SK-MEL-5 (cell line): ENCODE measurements at places on chromosomes 3 and 15. TPM values are rescaled to one million over a fixed set of nuclear protein-coding genes. Genes with fewer than 3 reads are reported as not detected.

DNA sequence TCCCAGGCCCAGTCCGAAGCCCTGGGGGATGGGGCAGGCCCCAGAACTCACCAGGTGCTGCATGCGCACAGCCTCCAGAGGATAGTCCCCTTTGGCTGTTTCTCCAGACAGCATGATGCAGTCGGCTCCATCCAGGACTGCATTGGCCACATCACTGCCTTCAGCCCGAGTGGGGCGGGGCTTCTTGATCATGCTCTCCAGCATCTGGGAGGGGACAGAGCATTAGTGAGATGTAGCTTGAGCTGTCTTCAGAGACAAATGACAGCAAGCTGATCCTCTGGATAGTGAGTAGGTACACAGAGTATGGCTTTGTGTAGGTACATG, 9.1 kb upstream of the GRAMD2A start:
- no peak for DNase-seq

GRCh38 chr3:50383750-50384149, 24.4 kb upstream of the TMEM115 start:
- no peak for DNase-seq

GRCh38 chr3:130517602-130518001, 625 bp downstream of the COL6A6 start:
- no peak for DNase-seq

The OXTR gene
- 0.03 and 0.61 TPM in 2 replicates for total RNA-seq
